ENCODE measurements at places on chromosomes 11 and 22. TPM values are rescaled to one million over a fixed set of nuclear protein-coding genes. Genes with fewer than 3 reads are reported as not detected.

MS4A3 gene
- total RNA-seq: not detected

SLC22A8 gene
- not detected for total RNA-seq

- DNase-seq: peak; percentile 20
These were observed 206.3 kb downstream of the DDX10 start for GRCh38 chr11:108871152-108871551.

DNA sequence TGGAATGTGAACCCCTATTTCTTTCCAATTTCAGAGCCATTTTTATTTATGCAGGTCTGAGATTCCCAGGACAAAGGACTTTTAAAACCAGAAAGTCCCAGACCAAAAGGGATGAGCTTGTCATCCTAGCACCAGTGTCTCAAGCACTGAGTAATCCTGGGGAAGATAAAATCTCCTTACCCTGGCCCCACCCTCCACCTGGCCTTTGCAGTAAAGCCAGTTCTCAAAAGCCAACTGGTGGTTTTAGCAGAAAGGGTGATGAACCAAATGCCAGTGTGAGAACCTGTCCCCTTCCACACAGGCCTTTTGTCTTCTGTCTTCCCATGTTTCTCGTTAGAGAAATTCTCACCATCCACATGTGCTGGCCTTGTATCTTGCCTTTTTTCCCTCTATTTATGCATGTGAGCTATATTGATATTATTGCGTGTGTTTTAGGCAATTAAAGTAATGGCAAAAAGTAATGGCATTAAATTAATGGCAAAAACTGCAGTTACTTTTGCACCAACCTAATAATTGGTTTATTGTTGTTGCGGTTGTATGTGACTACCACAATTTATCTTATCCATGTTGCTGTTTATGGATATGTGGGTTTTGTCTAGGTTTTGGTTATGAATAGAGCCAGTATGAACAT is 191.3 kb downstream of the MYO18B start:
- no peak for DNase-seq

DNA sequence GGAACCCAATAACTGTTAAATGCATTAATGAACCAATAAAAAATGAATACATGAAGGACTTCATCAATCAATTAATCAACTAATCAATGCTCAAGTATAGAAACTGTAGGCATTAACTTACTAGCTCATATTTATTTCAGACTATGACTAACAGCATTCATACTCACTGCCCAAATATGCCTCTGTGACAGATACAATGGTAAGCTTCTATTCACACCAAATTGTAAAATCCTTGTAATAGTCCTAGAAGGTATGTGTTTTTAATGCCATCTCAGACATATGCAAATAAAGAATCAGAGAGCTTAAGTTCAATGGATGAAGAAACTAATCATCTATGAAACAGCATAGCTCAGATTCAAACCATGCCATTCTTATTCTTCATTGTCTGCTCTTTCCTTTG is 1253.6 kb upstream of the TENM4 start:
- no peak for DNase-seq

GRCh38 chr22:32979606-32980005 is 78.6 kb downstream of the SYN3 start:
- DNase-seq: no peak

DNA sequence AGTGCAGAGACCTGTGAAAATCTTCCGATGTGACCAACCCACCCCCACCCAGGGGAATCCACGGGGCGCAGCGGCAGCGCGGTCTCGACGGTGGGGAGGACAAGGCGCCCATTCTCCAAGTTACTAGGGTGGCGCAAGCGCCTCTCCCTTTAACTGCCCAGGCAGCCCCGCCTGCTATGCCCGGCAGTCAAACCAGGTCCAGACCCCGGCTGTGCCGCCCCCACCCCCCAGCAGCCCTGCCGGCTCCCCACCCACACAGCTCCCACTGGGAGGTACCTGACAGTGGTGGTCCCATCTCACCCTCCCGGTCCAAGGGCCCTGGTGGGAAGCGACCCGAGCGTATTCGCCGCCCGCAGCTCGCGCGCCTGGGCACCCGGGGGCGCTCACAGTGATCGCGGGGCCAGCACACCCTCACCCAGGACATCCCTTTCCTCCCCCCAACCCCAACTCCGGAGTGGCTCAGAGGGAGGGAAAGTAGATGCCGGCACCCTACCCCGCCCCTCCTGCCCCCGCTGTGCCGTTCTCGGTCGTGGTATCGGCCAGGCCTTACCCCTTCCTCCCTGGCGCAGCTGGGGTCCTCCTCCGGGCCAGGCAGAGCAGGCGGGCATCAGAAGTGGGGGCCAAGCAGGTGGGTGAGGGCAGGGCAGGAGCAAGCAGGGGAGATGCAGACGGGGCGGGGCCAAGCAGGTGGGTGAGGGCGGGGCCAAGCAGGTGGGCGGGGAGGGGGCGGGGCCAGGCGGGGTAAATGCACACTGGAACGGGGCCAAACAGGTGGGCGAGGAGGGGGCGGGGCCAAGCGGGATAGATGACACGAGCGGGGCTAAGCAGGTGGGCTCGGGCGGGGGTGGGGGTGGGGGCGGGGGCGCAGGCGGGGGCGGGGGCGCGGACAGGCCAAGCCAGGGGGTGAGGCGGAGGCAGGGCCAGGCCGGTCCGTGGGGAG is at the start of gene TRPM5:
Gene TRPM5 (minus strand): TSS at position 634 of the 940 bp plus-strand sequence. CDS start 21,478 bp downstream, outside the sequence.
- peak; percentile 87 for DNase-seq

SAA4 gene
- total RNA-seq: not detected

RAPSN gene
- total RNA-seq: 0.96 TPM

C11orf21 gene
- 2.3 TPM for total RNA-seq

ANKK1 gene
- total RNA-seq: 0.28 TPM

DNA sequence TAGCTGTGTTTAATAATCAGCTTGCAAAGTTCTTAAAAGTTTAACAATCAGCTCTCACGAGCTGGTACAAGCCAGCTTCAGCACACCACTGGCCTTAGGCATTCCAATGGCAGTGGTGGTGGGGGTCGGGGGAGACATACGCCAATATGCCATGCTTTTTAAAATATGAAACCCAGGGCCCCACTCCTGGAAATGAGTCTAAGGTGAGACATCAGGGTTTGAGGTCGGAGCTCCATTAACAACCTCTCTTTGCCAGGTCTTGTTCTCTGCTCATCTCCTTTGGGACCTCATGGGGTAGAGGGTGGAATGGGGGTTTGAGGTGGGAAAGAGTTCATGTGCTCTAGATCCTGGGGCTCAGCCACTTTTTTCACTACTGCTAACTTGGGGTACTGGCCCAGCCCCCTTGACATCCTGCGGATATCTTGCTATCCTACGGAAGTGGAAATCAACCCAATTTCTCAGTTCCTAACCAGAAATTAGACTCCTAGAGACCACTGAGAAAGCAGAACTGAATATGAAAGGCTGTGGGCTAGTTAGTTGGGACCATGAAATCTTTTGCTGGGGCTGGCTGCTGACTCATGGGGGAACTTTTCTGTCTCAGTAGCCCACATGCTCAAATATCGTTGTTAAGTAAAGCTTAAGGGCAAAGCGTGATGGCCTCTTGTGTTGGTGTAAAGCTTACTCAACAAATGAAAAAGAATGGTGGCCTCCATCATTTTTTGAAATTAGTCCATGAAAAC is 90.1 kb downstream of the PDHX start:
- DNase-seq: no peak

UBQLNL gene
- 0.32 TPM for total RNA-seq

RPS13 gene
- total RNA-seq: 736 TPM

GRCh38 chr11:28528217-28528616 is 420.0 kb downstream of the METTL15 start:
- no peak for DNase-seq

DNA sequence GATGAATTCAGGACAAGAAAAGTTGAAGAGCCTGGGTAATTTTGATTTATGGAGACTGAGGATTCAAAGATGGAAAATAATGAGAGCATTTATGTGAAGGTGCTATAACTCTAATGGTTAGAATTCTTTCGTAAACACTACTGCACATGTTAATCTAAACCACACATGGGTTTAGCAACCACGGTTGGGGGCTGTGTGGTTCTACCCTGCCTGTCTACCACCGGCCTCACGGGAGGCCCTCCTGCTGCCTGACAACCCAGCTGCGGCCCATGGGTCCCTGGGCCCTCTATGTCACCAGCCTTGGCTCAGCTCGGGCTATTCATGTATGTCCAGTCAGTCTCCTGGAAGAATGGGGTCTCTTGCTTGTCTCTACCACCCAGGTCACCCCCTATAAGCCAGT is 68.5 kb upstream of the ARFGAP3 start:
- no peak for DNase-seq

- no peak for DNase-seq
These were observed 208.4 kb downstream of the DDX10 start for GRCh38 chr11:108873310-108873709.

OR51E2 gene
- 0.46 TPM for total RNA-seq

DNA sequence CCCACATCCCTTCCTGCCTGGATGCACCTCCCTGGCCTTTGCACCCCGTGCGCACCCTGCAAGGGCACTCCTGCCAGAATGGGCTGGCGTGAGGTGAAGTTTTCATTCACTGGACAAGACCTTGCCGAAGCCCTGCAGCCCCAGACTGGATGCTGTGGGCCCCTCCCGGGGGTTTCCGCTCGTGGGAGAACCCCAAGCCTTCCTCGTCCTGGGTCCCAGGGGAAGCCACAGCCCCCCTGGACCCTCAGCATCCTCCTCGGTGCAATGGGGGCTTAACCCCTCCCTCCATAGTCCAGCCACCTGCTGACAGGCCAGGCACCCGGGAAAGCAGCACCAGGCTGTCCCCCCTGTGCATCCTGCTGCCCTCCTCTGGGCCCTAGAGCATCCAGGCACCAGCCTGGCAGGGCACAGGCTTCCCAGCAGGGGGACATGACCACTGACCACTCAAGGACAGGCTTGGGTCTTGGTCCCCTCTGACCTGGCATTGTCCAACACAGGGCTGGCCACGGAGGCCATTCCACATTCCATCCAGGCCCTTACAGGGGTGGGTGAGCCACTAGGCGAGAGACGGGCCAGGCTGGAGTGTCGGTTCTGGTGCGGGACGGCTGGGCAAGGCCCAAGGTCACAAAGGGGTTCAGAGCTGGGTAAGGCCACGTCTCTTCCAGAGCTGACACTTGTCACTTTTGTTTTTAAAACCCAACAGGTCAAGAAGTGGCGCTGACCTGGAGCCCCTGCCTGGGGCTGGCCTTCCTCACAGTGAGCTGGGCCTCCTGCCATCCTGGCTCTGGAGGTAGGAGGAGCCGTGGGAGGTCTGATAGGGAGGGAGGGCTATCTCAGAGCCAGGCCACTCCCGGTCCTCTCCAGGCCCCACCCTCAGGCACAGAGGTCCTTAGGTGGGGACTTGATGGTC is 41.5 kb upstream of the PPARA start:
- DNase-seq: peak; percentile 55
